HT1080 (cell line): ENCODE measurements at places on chromosomes 16 and 17. TPM values are rescaled to one million over a fixed set of nuclear protein-coding genes. Genes with fewer than 3 reads are reported as not detected.

The BANP gene
- 21.5 and 24.9 TPM in 2 replicates for total RNA-seq

The ZP2 gene
- not detected in 2 replicates for total RNA-seq

The TNP2 gene
- not detected in 2 replicates for total RNA-seq

The SMIM5 gene
- total RNA-seq: not detected in 2 replicates

The KCNJ12 gene
- 0.10 and 0.21 TPM in 2 replicates for total RNA-seq

The DCAKD gene
- 20.8 and 23.1 TPM in 2 replicates for total RNA-seq

The BAIAP3 gene
- total RNA-seq: 0.13 and 0.50 TPM in 2 replicates

The TMC5 gene
- not detected in 2 replicates for total RNA-seq

The SLC52A1 gene
- not detected in 2 replicates for total RNA-seq

The MAP1LC3B gene
- total RNA-seq: 11.5 and 50.6 TPM in 2 replicates

The SLFN12 gene
- 7.7 and 13.3 TPM in 2 replicates for total RNA-seq

The HEATR9 gene
- total RNA-seq: not detected in 2 replicates

The GNGT2 gene
- 10.9 and 17.1 TPM in 2 replicates for total RNA-seq

The KRT28 gene
- total RNA-seq: not detected in 2 replicates

The PABPN1L gene
- total RNA-seq: not detected in 2 replicates

The PHOSPHO1 gene
- 0.47 TPM in 1 of 2 replicates, not detected in the other for total RNA-seq

The TEKT1 gene
- total RNA-seq: not detected in 2 replicates

The CHST5 gene
- not detected in 2 replicates for total RNA-seq

The ATAD5 gene
- 5.8 and 6.6 TPM in 2 replicates for total RNA-seq

The RHBDL3 gene
- 0.03 and 0.27 TPM in 2 replicates for total RNA-seq

The OR2C1 gene
- not detected in 2 replicates for total RNA-seq

The KRT15 gene
- 6.8 and 10.9 TPM in 2 replicates for total RNA-seq

The HSPB9 gene
- 0.23 TPM in 1 of 2 replicates, not detected in the other for total RNA-seq

The ITGB4 gene
- 1.1 and 1.4 TPM in 2 replicates for total RNA-seq

The PTX4 gene
- total RNA-seq: not detected in 2 replicates

The KRT32 gene
- total RNA-seq: not detected in 2 replicates

The IGSF6 gene
- not detected in 2 replicates for total RNA-seq

The MGAT5B gene
- 13.1 and 20.0 TPM in 2 replicates for total RNA-seq

The TOX3 gene
- not detected in 2 replicates for total RNA-seq

The TEX14 gene
- 2.5 and 2.7 TPM in 2 replicates for total RNA-seq

The ALDH3A1 gene
- total RNA-seq: 0.85 TPM in 1 of 2 replicates, not detected in the other

The CMTM1 gene
- total RNA-seq: 6.5 and 8.7 TPM in 2 replicates

The NPW gene
- 0.30 and 0.35 TPM in 2 replicates for total RNA-seq

The HID1 gene
- total RNA-seq: 0.13 and 1.8 TPM in 2 replicates

The CDH13 gene
- 50.8 and 66.0 TPM in 2 replicates for total RNA-seq

The SOX15 gene
- total RNA-seq: 0.31 and 1.8 TPM in 2 replicates

The ADAM11 gene
- total RNA-seq: 2.8 and 3.4 TPM in 2 replicates

The ZNHIT3 gene
- total RNA-seq: 51.7 and 55.4 TPM in 2 replicates

The RNF112 gene
- 0.27 TPM in 1 of 2 replicates, not detected in the other for total RNA-seq

The WSB1 gene
- total RNA-seq: 31.7 and 62.4 TPM in 2 replicates

The TMC7 gene
- total RNA-seq: 12.5 TPM in 2 replicates

The WFDC1 gene
- 0.37 TPM in 1 of 2 replicates, not detected in the other for total RNA-seq

The CHP2 gene
- total RNA-seq: not detected in 2 replicates

The KRTAP1-5 gene
- total RNA-seq: not detected in 2 replicates

The PROCA1 gene
- total RNA-seq: 0.80 and 1.3 TPM in 2 replicates

The MRPL10 gene
- 124 and 154 TPM in 2 replicates for total RNA-seq

The EFCAB5 gene
- total RNA-seq: 0.33 and 0.77 TPM in 2 replicates

The EPX gene
- 0.16 TPM in 1 of 2 replicates, not detected in the other for total RNA-seq

The CX3CL1 gene
- total RNA-seq: 0.03 and 0.07 TPM in 2 replicates

The ACSF3 gene
- total RNA-seq: 30.5 and 31.2 TPM in 2 replicates

The GAS2L2 gene
- total RNA-seq: 0.05 TPM in 1 of 2 replicates, not detected in the other

The ZNF629 gene
- total RNA-seq: 14.5 and 15.9 TPM in 2 replicates

The TBC1D3I gene
- total RNA-seq: 0.37 TPM in 1 of 2 replicates, not detected in the other

The ZPBP2 gene
- not detected in 2 replicates for total RNA-seq
